ENCODE measurements at places on chromosomes 7 and 10.

GRCh38 chr7:44665531-44666213 is 59.2 kb downstream of the OGDH start:
- DNase-seq, result no peak

GRCh38 chr7:112206991-112207592 is 597 bp downstream of the ZNF277 start:
- no peak for DNase-seq

- DNase-seq, result no peak
These were observed 20.5 kb upstream of the FAM13C start for GRCh38 chr10:59382831-59383295.

- DNase-seq, result no peak
These were observed 44.4 kb upstream of the AKR1C2 start for GRCh38 chr10:5047912-5048628.

GRCh38 chr7:885261-885892 is 9.0 kb downstream of the GET4 start:
- no peak for DNase-seq

DNA sequence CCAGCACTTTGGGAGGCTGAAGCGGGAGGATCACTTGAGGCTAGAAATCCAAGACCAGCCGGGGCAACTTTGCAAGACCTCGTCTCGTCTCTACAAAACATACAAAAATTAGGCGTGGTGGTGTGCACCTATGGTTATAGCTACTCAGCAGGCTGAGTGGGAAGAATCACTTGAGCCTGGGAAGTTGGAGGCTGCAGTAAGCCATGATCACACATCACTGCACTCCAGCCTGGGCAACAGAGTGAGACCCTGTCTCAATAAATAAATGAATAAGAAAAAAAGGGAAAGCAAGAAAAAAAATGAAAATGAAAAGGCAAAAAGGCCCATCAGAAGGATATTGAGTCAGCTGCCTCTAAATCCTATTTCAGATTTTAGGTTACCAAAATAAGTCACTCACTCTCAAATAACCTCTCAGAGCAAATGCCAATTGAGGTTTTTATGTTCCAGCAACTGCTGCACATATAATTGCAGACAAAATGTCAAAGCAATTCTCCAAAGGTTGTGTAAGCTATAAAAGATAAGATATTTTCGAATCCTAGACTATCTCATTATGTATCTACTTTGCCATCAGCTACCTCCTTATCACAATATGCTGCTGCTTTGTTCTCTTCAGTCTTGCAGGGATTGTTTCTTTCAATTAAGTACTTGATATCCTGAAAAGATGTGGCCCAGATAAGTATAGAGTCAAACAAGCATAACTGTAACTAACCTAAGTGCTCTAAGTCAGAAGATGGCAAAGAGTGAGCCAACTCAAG is 4.7 kb downstream of the BAZ1B start:
- no peak for DNase-seq

DNA sequence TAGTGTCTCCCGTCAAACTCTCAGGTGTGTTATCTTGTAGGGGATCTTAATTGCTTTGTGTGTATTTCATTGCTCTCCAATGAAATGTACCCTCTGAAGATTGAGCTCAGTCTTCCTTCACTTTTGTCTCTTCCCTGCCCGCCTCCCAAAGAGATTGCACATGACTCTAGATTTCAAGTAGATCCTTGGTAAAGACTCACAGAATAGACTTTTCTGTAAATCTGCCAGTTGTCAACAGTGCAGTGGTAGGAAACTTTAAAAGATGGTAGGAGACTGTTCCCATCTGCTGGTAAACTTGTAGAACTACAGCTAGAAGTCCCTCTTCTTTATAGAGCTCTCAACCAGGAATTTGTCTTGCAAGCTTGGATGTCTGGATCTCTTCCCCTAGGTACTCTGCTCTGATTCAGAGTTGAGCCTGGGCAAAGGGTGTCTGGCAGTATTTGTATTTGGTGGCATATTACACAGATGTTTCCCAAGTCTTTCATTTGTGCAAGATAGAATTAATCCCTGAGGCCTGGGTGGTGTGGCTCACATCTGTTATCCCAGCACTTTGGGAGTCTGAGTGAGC is 9.6 kb downstream of the CCL26 start:
- DNase-seq, result peak; percentile 48

DNA sequence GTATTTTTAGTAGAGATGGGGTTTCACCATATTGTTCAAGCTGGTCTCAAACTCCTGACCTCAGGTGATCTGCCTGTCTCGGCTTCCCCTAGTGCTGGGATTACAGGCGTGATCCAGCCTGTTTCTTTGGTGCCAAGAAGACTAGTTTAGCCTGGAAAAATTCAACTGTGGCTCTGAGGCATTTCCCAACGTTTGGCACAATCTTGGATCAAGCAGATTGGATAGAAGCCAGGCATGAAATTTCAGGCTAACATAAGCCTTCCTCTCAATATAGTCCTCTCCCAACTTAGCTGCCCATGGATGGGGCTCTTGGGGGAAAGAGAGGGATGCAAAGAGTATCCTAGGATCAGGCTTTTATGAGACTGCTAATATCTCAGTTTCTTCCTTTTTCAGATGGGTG is 53.8 kb downstream of the APBB1IP start:
- DNase-seq, result no peak

GRCh38 chr10:88991899-88992320 is 1.3 kb downstream of the FAS start:
- DNase-seq, result no peak

- DNase-seq, result no peak
These were observed 54.8 kb upstream of the ECHDC3 start for GRCh38 chr10:11687357-11687771.

DNA sequence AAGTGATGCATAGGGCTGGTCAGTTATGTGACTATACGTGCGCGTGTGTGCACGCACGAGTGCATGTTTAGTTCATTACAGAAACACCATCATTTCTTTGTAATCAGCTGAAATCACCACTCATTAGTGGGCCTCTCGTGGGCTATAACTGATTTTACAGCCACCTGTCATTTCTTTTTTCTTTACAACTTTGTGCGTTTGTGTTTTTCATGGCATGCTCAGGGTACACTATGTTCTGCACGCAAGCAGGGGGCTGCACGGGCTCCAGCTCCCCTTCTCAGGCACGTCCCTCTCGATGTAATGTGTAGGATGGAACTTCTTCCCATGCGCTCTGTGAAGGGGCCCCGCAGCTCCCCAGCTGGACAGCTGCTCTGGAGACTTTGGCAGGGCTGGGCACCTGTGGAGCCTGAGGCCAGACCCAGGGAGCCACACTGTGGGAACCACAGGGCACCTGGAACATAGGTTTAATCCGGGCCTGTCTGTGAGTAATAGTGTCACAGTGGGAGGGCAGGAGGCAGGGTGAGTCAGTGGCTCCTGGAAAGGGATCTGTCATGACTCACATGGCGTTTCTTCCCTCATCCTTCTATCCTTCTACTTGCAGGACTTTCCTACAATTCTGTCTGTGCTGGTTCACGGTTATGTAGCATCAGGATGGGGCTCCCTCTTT is 4.9 kb downstream of the GCK start:
- DNase-seq, result no peak

DNA sequence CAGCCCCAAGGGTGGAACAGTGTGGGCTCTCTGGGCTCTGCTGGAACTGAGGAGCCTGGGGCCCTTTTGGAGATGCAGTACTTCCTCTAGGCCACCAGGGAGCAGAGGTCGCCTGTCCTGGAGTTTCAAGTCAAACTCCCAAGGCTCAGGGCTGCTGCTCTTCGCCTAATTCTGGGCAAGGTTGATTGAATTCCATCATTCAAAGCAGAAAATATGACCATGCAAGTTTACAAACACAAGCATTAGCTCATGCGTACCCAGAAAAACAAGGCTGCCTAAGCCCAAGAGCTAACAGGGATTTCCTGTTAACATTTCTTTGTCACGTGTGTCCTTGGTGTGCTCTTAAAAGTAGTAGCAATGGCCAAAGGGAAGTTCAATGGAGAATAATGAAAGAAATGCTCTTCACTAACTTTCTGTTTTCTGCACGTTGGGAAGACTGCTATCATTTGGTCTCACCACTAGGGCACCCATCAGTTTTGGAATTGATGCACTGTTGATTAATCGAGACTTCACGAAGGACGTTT is 20.1 kb downstream of the LDB3 start:
- no peak for DNase-seq

GRCh38 chr10:75208181-75208580 is 2.4 kb upstream of the VDAC2 start:
- no peak for DNase-seq

DNA sequence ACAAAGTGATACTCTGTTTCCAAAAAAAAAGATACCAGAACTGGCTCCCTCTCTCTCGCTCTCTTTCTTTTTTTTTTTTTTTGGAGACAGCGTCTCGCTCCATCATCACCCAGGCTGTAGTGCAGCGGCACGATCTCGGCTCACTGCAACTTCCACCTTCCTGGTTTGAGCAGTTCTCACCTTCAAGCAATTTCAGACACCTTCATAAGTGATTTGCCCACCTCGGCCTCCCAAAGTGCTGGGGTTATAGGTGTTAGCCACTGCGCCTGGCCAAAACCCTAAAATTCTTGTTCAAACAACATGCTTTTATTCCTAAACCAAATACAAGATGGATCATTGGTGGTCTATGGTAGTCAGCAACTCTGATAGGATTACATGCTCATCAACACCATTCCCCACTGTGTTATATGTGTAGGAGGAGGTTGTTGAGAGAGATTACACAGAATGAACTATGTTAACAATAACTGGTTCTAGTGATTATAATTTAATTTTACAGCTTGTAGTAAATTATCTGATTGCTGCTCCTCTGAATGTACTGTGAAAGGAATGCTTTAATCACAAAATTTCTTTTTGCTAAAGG is 15.5 kb downstream of the ACBD5 start:
- DNase-seq, result no peak

GRCh38 chr7:107041097-107041496 is 3.4 kb upstream of the PRKAR2B start:
- no peak for DNase-seq

DNA sequence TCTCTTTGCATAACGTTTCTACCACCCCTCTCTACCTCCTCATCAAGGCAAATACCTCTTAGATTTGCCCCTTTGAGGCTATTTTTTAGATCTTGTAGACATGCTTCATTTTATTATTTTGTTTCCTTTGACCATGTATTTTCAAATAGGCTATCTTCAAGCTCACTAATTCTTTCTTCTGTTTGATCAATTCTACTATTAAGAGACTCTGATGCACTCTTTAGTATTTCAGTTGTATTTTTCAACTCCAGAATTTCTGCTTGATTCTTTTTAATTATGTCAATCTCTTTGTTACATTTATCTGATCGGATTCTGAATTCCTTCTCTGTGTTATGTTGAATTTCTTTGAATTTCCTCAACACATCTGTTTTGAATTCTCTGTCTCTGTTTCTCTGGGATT is 82.8 kb downstream of the BBS9 start:
- DNase-seq, result no peak

DNA sequence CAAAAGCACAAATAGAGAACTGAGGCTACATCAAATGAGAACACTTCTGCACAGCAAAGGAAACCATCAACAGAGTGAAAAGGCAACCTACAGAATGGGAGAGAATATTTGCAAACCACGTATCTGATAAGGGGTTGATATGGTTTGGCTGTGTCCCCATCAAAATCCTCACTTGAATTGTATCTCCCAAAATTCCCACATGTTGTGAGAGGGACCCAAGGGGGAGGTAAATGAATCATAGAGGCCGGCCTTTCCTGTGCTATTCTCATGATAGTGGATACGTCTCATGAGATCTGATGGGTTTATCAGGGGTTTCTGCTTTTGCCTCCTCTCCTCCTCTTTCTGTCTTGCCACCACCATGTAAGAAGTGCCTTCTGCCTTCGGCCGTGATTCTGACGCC is 120.6 kb upstream of the FRMD4A start:
- DNase-seq, result no peak

Measured in NCI-H2171 (cell line).